ENCODE measurements at places on chromosomes 4 and X.

GRCh38 chrX:11629593-11630211 lies 36.0 kb downstream of the ARHGAP6 start:
- no peak for DNase-seq

DNA sequence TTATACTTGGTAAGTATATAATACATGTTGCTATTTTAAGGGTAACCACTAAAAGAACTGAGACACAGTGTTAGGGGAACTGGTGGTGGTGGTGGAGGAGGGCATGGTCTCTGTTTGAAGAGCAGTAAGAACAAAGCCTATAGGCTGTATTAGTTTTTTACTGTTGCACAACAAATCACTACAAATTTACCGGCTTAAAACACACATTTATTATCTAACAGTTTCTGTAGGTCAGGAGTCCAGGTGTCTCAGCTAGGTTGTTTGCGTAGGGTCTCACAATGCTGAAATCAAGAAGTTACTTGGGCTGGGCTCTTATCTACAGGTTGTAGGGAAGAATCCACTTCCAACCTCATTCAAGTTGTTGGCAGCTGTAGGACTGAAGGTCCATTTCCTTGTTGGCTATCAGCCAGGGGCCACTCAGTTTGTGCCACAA lies 52.6 kb downstream of the CASK start:
- no peak for DNase-seq

GRCh38 chr4:142585411-142585810 lies 260.7 kb downstream of the INPP4B start:
- DNase-seq, result no peak

DNA sequence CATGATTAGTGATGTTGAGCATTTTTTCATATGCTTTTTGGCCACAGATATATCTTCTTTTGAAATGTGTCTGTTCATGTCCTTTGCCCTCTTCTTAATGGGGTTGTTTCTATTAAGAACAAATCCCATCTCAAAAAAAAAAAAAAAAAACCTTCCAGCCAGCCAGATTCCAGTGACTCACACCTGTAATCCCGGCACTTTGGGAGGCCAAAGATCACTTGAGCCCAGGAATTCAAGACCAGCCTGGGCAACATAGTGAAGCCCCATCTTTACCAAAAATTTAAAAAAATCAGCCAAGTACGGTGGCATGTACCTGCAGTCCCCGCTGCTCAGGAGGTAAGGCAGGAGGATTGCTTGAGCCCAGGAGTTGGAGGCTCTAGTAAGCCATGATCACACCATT lies 5.1 kb downstream of the RAB33B start:
- no peak for DNase-seq

- no peak for DNase-seq
Measured at GRCh38 chr4:23782778-23783437, 106.9 kb downstream of the PPARGC1A start.

- DNase-seq, result no peak
Measured at GRCh38 chr4:143391261-143391660, 54.6 kb downstream of the GAB1 start.

DNA sequence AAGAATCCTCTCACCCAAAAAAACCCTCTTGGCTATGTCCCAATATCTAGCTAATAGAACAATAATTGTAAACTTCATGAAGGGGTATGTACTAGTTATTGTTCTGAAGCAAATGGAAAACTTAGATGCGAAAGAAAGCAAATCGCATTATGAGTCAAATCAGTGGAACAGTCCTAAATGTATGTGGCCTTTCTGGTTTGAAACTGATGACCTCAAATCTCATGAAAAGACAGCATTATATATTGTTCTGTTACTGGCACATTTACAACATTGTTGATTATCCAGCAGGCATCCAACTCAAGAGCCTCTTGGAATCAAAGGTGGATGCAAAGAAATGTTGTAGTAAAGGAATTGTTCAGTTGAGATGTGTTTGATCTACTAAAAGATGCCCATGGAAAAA lies 34.7 kb downstream of the CSN3 start:
- DNase-seq, result no peak

- DNase-seq, result no peak
Measured at GRCh38 chr4:15040916-15041463, 38.7 kb downstream of the CPEB2 start.

GRCh38 chr4:23374259-23374658 lies 515.6 kb downstream of the PPARGC1A start:
- DNase-seq, result no peak

DNA sequence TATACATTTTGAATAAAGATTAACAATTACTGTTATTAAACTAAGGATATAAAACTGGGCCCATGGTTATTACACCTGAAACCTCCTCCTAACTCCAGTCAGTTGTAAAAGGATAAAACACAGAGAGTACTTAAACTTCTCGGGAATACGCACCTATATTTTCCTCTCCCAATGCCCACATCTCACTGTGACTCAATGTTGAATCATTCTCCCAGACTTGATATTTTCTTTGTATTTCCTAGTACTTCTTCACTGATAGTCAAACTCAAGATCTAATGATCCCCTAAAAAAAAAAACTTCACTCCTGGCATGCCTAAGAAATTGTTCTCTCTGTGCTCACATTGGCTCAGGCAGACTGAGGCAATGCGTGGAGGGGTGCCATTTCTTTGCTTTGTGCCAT lies 212.5 kb upstream of the DKK2 start:
- no peak for DNase-seq

GRCh38 chrX:101813200-101813599 lies 118.6 kb downstream of the ZMAT1 start:
- DNase-seq, result no peak

GRCh38 chr4:129336457-129337227 lies 240.7 kb downstream of the C4orf33 start:
- DNase-seq, result no peak

- DNase-seq, result no peak
Measured at GRCh38 chr4:6224735-6225134, 24.4 kb upstream of the JAKMIP1 start.

DNA sequence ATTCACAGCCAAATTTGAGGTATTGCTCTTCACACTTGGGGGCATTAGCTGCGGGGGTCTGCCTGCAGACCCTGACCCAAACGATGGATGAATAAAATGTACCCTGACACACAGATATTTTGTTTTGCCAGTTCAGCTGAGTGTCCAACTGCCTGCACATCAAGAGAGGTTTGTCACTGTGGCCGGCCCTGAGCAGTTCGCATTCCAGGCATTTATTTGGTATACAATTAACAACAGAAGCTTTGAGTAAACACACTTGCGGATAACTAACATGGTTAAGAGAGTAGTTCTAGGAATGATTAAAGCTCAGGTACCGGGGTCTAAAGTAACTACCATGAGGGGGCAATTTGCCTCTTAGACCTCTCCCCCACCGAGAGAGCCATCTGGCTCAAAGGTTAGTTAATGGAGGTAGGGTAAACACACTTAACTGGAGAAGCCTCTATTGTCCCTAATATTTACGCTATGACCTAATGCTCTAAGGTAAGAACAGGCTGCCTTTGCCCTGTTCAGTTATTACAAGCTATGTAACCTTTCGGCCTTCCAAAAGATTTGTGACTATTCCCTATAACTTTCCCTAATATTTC lies 162.0 kb downstream of the SNCA start:
- no peak for DNase-seq

GRCh38 chr4:43855283-43855682 lies 593.3 kb downstream of the KCTD8 start:
- no peak for DNase-seq

- DNase-seq, result peak; percentile 26
Measured at GRCh38 chr4:143773998-143774895, 73.8 kb upstream of the FREM3 start.

- DNase-seq, result no peak
Measured at GRCh38 chrX:50381729-50382415, 88.8 kb downstream of the DGKK start.

DNA sequence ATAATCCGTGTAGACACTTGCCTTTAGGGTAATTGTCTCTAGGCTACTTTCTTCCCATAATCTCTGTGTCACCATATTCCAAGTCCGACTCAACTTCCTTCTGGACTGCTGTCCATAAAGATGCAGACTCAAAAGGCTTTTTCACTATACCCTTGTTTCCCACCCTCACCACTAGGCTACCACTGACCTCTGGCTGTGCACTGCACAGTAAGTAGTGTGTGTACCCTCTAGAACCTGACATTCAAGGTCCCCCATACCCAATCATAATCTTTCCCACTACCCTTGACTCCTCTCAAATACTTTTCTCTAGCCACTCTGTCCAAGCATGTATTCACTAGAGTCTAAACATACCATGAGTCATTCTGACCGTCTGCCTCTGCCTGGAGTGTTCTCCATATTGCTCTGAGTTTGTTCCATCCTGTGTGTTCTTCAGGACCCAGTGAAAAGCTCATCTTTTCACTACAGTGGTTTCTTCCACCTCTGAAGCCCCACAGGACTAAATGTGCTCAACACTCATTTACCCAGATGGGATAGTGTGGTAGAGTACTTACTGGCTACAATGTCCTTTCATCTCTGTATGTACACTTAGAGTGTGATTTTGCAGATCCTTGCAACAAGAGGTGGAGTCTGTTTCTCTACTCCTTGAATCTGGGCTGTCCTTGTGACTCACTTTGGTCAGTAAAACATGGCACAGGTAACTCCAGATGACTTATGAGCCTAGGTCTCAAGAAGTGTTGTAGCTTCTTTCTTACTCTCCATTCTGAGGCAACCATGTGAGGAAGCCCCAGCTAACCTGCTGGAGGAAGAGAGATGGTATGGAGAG lies 17.4 kb downstream of the JADE3 start:
- DNase-seq, result no peak

- DNase-seq, result peak; percentile 4
Measured at GRCh38 chr4:98994474-98995182, 893 bp upstream of the METAP1 start.

DNA sequence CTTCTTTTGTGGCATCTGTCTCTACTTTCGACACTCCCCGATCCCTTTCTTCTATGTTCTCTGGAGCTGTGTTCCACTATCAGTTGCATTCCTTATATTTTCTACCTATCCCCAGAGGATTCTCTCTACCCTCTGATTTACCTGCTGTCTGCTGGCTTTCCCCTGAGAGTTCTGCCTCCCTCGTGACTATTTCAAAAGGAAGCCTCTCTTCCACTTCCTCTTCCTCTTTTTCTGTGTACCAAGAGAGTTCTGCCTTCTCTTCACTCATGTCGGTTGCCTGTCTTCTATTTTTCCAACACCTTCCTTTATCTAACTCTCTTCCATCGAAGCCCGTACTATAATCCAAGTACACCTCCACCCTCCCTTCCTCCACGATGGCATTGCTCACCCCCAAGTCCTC lies 631.7 kb downstream of the SMARCA1 start:
- DNase-seq, result no peak

DNA sequence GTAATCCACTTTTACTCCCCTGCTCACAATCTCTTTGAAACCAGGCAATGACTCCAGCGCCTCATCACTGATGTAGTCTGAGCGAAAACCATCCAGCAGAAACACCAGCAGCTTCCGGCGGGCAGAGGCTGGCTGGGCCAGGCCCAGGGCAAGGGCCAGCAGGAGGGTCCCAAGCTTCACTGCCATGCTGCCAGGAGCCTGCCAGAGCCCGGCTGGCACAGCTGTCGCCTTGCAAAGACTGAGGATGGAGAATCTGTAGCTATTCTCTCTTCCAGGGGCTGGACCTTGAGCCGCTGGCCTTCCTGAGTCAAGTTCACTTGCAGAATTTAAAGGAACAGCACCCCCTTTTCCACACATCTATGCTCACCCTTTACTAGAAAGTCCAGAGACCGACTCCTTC lies at the start of gene ENPP6:
TSS of gene ENPP6 (minus strand) at position 240 of the 400 bp plus-strand sequence. CDS start at position 186, 54 bp downstream.
- no peak for DNase-seq

- no peak for DNase-seq
Measured at GRCh38 chr4:185865901-185866328, 53.9 kb upstream of the SORBS2 start.

GRCh38 chrX:22135171-22135711 lies 103.1 kb downstream of the PHEX start:
- no peak for DNase-seq

DNA sequence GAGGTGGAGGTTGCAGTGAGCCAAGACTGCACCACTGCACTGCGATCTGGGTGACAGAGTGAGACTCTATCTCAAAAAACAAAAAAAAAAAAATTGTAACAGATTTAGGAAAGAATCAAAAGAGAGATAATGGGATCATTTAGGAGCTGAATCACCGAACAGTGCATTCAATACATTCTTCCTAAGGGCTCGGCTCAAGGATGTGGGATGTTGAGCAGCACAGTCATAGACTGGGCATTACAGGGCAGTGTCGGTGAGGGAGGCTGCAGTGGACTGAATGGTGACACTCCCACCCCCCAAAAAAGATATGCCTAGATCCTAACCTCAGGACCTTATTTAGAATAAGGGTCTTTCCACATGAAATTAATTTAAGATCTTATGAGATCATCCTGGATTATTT lies 70.0 kb downstream of the EVC2 start:
- DNase-seq, result no peak

- DNase-seq, result no peak
Measured at GRCh38 chrX:133321451-133321850, 93.8 kb downstream of the GPC4 start.

DNA sequence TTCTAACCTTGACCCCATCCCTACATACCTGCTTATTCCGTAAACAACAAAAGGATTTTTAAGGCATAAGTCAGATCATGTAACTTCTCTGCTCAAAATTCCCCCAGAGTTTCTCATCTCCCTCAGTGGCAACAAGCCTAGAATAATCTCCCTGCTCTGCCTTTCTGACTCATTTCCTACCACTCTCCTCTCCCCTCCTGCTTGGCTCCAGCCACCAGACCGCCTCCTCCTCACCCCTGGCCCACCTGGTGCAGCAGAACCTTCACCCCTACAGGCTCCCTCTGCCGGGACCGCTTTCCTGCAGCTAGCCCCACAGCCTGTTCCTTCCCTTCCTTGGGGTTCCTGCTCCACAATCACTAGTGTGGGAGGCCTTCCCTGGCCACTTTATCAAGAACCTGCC lies 32.1 kb downstream of the TSPAN5 start:
- no peak for DNase-seq

DNA sequence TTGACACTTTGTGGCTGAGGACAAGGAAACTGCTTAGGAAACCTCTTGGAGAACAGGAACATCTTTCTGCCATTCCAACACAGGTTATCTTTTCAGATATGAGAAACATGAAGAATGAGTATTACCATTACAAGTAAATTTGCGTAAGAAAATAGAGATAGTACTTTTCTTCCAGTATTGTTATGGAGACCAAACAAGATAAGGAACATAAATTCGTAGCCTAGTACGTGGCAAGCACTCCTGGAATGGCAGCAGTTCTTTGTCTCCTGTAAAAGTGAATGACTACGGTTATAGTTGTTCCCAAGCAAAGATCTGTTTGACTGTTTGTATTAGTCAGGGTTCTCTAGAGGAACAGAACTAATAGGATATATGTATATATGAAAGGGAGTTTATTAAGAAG lies 843.1 kb downstream of the STIM2 start:
- DNase-seq, result no peak

DNA sequence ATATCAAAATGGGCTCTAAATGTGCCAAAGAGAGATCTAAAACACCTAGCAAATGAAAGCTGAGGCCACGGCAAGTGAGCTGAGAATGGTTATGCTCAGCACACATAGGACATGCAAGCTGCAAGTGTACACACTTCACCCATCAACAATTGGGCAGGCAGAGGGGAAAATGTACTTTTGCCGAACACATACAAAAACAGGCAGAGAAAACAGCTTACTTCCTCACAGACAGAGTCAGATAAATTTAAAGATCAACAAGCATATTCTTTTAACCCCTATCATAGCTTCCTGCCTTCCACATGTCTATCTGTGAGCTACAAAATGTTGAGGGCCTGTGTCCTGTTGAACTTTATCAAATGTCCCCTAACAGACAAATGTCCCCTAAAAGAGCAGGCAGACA lies 60.3 kb downstream of the SH3KBP1 start:
- DNase-seq, result no peak

- DNase-seq, result no peak
Measured at GRCh38 chr4:27278615-27279375, 418.2 kb downstream of the STIM2 start.
